ENCODE measurements at places on chromosomes 5 and 9.

DNA sequence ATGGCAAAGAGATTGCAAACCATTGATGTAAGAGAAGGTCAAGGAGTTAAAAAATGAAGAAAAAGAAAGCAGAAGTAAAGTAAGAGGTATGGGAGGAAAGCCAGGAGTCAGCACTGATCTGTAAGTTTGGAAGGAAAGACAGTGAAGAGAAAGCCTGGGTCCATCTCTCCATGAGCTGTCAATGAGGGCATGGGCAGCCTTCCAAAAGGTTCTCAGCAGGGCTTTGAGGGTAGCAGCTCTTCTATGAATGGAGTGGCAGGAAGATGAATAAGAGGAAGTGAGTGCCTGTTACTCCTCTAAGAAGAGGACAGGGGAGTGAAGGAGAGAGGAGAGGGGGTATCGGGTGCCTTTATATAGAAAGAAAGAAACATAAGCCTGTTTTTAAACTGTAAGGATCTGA lies 97.1 kb downstream of the ADCY2 start:
- DNase-seq, result no peak

- no peak for DNase-seq
These were observed 378.2 kb downstream of the ACTL7B start for GRCh38 chr9:108477529-108478006.

DNA sequence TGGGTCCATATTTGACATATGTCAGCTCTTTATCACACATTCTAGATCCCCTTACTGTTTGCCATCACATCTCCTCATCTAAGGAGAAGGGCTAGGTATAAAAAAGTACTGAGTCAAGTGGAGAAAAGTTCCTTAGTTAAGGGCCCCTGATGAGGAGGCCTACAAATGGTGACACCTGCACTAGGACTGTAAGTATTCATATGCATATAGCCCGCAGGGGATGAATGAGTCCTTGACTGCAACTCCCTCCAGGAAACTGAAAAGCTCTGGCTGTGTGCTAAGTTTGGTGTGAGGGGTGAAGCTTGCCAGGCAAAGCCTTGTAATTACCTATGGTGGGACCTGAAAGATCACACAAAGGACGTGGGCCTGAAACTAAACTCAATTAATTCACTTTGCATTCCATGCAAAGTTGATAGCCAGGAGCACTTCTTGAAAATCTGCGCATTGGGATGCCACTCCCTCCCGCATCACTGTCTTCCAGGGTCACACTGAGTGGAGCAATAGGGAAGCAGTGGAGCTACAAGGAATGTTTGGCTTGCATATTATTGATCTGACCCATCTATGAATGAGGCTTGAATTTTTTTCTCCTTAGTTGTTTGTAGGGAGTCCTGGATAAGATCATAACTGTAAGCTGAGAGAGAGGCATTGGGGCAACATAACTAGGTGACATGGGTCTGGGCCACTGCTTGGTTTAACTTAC lies 11.9 kb upstream of the EQTN start:
- DNase-seq, result no peak

GRCh38 chr9:123923377-123923776 lies 6.5 kb downstream of the DENND1A start:
- DNase-seq, result no peak

DNA sequence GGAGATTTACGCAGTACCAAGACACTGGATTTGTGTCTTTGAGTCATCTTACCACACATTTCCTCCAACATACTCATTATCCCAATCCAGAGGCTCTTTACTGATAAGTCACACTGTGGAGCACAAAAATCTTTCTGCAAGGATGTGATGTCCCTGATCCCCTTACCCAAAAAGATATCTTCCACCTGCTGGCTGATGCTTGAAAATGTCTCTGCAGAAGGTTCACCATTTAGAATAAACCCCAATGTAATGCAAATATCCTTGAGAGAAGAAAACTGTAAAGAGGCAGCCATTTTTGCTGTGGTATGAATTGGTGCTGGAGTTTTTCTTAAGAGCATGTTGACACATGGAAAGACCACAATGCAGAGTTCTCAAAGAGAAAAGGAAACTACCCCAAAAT lies 65.7 kb upstream of the RORB start:
- DNase-seq, result no peak

GRCh38 chr9:7088611-7089010 lies 330.8 kb downstream of the KDM4C start:
- DNase-seq, result no peak
